ENCODE measurements at places on chromosomes 2 and 18. TPM values are rescaled to one million over a fixed set of nuclear protein-coding genes. Genes with fewer than 3 reads are reported as not detected.

ZBTB14 gene
- total RNA-seq, result 19.5 TPM

FMNL2 gene
- 16.1 TPM for total RNA-seq

GKN1 gene
- not detected for total RNA-seq

PMAIP1 gene
- 57.2 TPM for total RNA-seq

DSG4 gene
- total RNA-seq, result not detected

UGT1A10 gene
- total RNA-seq, result not detected

TSPYL6 gene
- total RNA-seq, result not detected

COLEC12 gene
- total RNA-seq, result not detected

STARD7 gene
- 216 TPM for total RNA-seq

TMEM17 gene
- 0.15 TPM for total RNA-seq

RTP5 gene
- not detected for total RNA-seq

GATA6 gene
- not detected for total RNA-seq

FIGN gene
- total RNA-seq, result not detected

CRYGB gene
- total RNA-seq, result not detected

Measured in activated T-helper 1 cell treated with anti-CD3 and anti-CD28 coated beads, Interleukin-12 subunit alpha, Interleukin-12 subunit beta, Interleukin-2, Interleukin-4 antibody, amounts not matched to agents 30 ng/mL and 10 ng/mL and 1 ng/mL, durations not matched to agents 14 hours and 24 hours and 36 hours (primary cell).